ENCODE measurements at places on chromosomes 4 and X.

DNA sequence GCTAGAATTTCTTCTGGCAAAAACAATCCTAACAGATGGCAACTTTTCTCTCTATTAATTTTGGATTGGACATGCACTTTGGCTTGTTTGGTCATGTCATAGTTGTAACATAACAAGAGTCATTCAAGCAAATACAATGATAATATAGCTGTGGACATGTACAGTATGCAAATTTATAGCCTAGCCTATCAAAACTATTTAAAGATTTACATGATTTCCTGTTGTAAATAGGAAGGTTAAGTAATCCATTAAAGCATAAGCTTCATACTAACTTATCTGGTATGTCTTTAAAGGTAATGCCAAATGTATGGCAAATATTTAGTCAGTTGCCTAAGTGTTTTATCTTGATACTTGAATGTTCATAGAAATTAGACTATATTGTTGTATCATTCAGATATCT is 45.3 kb downstream of the RPA4 start:
- no peak for DNase-seq
- no peaks in the 10 kb centered on the region for H3K27me3 ChIP-seq
- H3K4me1 ChIP-seq = no peaks in the 10 kb centered on the region
- no peaks in the 10 kb centered on the region for H3K36me3 ChIP-seq
- no peak overlapping the region for H3K4me3 ChIP-seq

GRCh38 chr4:162836773-162837172 is 329.9 kb downstream of the NAF1 start:
- H3K27me3 ChIP-seq = no peaks in the 10 kb centered on the region
- DNase-seq = no peak
- no peak overlapping the region for H3K27ac ChIP-seq
- no peak overlapping the region for H3K4me3 ChIP-seq
- no peaks in the 10 kb centered on the region for H3K4me1 ChIP-seq

GRCh38 chr4:147078875-147079658 is 133.4 kb upstream of the TTC29 start:
- no peaks in the 10 kb centered on the region for H3K27me3 ChIP-seq
- H3K36me3 ChIP-seq = no peaks in the 10 kb centered on the region
- peak overlapping the region; percentile 22 for H3K4me3 ChIP-seq
- DNase-seq = no peak
- no peak overlapping the region for H3K27ac ChIP-seq

DNA sequence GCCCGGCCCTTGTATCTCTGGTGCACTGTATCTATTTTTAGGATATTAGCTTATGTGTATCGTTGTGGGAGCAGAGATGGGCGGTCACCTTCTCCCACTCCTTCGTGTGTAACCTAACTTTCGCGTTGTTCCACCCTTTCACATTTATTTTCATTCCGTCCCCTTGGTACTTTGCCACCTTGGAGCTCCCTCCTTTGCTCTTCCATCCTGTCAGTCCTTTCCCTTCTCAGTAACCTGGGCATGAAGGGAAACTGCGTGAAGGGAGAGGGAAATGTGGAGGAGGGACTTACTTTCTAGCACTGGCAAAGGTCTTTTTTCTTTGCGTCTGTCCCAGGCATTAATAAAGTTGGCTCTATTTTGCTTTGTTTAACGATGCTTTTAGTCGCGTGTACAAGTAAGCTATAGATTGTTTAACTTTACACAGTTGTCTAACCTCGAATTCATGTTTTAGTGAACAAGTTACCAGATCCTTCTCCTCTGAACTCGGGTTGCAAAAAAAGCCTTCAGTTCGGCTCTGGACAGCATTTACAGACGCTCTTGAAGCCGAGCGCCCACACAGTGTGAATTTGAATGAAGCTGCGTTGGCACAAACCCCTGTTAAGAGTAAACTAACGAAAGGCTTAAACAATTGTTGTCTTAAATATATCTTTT is 3.9 kb downstream of the PCDH10 start:
- peaks cover 75% of the 10 kb centered on the region for H3K27me3 ChIP-seq
- DNase-seq = no peak
- H3K4me3 ChIP-seq = no peak overlapping the region

- no peak overlapping the region for H3K4me3 ChIP-seq
- no peak for DNase-seq
- H3K27me3 ChIP-seq = no peaks in the 10 kb centered on the region
- no peaks in the 10 kb centered on the region for H3K36me3 ChIP-seq
- H3K4me1 ChIP-seq = peaks cover 13% of the 10 kb centered on the region
- H3K27ac ChIP-seq = no peak overlapping the region
Observed at GRCh38 chr4:52622564-52622963, 36.5 kb downstream of the USP46 start.

DNA sequence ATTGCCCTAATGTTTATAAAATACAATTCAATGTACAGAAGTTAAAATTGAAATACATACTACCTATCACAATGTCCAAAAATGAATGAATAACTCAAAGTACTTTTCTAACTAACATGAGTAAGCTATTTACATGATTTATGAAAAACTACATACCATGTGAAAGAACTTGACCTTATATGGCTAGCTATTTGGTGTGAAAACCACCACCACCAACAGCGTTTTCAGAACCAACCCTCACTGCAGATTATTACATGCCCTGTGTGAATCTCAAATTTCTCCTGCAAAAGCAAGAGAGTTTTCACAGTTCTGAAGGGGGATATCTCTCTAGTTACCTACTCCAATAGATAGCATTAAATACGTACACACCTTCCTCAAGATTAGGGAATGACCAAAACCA is 198.5 kb downstream of the SPATA18 start:
- H3K27me3 ChIP-seq = no peaks in the 10 kb centered on the region
- H3K4me3 ChIP-seq = no peak overlapping the region
- no peaks in the 10 kb centered on the region for H3K36me3 ChIP-seq
- DNase-seq = no peak

GRCh38 chr4:56215901-56216300 is 171.4 kb downstream of the AASDH start:
- no peak overlapping the region for H3K4me3 ChIP-seq
- H3K4me1 ChIP-seq = no peaks in the 10 kb centered on the region
- no peaks in the 10 kb centered on the region for H3K27me3 ChIP-seq

DNA sequence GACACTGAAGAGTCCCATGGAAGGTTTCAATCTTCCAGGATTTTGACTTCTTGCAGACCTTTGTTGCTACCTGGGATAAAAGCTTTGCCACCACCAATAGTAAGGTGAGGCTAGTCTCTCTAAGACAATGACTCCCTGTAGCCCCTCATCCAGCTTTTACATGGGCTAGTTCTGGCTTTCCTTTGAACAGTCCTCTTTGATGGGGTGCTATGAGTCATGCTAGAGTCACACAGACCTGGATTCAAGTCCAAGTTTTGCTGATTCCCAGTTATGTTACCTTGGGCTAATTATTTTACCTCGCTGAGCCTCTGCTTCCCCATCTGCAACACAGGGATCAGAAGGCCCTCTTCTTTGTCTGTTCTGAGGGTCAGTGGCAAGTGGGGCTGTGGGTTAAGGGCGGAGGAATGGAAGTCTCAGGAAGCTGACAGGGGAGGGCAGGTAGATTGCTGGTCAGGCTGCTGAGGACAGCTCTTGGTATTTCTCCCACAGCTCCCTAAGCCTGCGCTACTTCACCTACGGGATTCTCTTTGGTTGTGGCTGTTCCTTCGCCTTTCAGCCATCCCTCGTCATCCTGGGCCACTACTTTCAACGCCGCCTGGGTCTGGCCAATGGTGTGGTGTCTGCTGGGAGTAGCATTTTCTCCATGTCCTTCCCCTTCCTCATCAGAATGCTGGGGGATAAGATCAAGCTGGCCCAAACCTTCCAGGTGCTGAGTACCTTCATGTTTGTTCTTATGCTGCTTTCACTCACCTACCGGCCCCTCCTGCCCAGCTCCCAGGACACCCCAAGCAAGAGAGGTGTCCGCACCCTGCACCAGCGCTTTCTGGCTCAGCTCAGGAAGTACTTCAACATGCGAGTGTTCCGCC is 90.3 kb downstream of the RLIM start:
- no peaks in the 10 kb centered on the region for H3K36me3 ChIP-seq
- no peaks in the 10 kb centered on the region for H3K27me3 ChIP-seq
- H3K27ac ChIP-seq = no peak overlapping the region
- no peak for DNase-seq

- no peaks in the 10 kb centered on the region for H3K36me3 ChIP-seq
- H3K4me1 ChIP-seq = no peaks in the 10 kb centered on the region
- H3K4me3 ChIP-seq = no peak overlapping the region
- H3K27ac ChIP-seq = no peak overlapping the region
- no peak for DNase-seq
Observed at GRCh38 chr4:55762819-55763218, 56.8 kb upstream of the EXOC1L start.

DNA sequence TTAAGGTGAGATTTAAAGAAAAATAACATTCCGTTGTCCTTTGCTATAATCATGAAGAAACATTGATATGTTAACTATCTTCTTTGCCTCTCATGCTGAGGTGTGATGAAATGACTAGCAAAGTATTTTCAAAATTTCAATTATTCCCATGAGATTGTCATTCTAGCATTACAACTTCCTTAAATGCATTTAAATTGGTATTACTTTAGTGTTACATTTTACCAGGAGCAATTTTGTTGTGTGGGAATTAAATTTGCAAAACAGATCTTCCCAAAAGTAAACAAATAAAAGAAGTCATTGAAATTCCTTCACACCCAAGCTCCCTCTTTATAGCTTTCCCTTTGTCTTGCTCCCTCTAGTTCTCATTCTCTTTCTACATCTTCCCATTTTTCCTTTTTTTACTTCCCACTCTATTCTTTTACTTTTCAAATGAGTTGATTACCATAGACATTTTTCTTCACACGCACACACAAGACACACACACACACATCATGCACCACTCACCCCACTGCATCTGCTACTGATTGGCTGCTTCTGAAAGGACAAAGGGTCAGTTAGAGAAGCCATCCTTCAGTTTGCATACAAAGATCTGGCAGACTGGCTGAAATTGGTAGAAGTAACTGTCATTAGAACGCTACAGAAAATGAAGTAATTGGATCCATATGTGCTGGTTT is 10.0 kb upstream of the APELA start:
- no peaks in the 10 kb centered on the region for H3K27me3 ChIP-seq
- DNase-seq = no peak
- no peak overlapping the region for H3K4me3 ChIP-seq
- H3K27ac ChIP-seq = no peak overlapping the region
- no peaks in the 10 kb centered on the region for H3K36me3 ChIP-seq
- H3K4me1 ChIP-seq = no peaks in the 10 kb centered on the region

DNA sequence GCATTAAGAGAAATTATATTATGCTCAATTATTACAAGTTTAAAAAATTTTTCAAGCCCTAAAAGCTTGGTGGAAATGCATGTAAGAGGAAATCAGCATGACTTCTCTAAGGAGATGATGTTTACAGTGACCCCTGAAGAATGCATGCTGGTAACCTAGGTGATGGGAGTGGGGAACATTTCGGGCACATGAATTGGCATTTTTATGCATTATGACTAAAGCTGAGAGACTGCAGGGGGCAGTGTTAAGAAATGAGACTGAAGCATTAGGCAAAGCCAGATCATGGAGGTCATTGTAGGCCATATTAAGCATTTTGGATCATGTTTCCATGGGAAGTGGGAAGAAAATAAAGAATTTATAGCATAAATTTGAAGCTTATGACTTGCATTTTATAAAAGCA is 421.3 kb downstream of the FAT4 start:
- H3K36me3 ChIP-seq = no peaks in the 10 kb centered on the region
- no peaks in the 10 kb centered on the region for H3K4me1 ChIP-seq
- H3K27me3 ChIP-seq = no peaks in the 10 kb centered on the region
- no peak for DNase-seq

DNA sequence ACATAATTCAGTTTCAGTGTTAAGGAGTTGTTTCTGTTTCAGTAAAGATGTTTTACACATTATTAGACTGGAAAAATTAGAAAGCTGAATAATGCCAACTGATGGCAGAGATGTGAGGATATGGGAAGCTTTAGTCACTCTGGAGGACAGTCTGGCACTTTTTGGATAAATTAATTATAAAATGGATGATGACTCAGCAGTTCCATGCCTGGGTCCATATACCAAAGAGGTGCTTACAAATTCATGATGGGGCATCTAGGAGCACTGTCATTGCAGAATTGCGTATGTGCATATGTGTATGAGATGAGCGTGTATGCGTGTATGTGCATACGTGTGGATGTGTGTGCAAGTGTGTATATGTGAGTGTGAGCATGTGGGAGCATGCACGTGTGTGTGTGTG is 31.2 kb upstream of the ANKRD50 start:
- no peaks in the 10 kb centered on the region for H3K4me1 ChIP-seq
- no peak overlapping the region for H3K27ac ChIP-seq
- no peak overlapping the region for H3K4me3 ChIP-seq
- no peak for DNase-seq

GRCh38 chrX:24494647-24495075 is 29.6 kb downstream of the PDK3 start:
- H3K27me3 ChIP-seq = no peaks in the 10 kb centered on the region
- peak overlapping the region; percentile 4 for H3K27ac ChIP-seq
- H3K4me3 ChIP-seq = no peak overlapping the region
- DNase-seq = no peak
- H3K36me3 ChIP-seq = no peaks in the 10 kb centered on the region

GRCh38 chrX:71998836-71999509 is 88.3 kb downstream of the NHSL2 start:
- no peak overlapping the region for H3K4me3 ChIP-seq
- no peak overlapping the region for H3K27ac ChIP-seq
- no peaks in the 10 kb centered on the region for H3K36me3 ChIP-seq
- DNase-seq = no peak
- no peaks in the 10 kb centered on the region for H3K4me1 ChIP-seq
- no peaks in the 10 kb centered on the region for H3K27me3 ChIP-seq

DNA sequence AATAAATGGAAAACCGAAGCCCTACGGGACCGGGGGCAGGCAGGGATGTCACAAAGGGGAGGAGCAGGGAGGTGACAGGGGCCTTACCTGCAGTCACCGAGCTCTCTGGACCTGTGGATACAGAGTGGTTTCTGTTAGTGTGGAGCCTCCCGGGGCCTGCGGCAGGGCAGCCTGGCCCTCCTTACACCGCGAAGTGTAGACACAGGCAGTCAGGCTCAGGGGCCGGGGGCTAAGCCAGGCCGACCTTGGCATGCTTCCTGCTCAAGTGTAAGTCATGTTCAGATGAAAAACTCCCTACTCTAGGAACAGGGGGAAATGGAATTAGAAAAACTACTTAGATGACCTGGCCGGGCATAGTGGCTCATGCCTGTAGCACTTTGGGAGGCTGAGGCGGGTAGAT is 4.3 kb downstream of the FAM3A start:
- no peak overlapping the region for H3K27ac ChIP-seq
- H3K27me3 ChIP-seq = no peaks in the 10 kb centered on the region
- H3K4me3 ChIP-seq = no peak overlapping the region
- DNase-seq = no peak
- no peaks in the 10 kb centered on the region for H3K36me3 ChIP-seq

GRCh38 chr4:121154103-121154515 is 10.0 kb downstream of the TNIP3 start:
- H3K4me1 ChIP-seq = peaks cover 4% of the 10 kb centered on the region
- H3K36me3 ChIP-seq = no peaks in the 10 kb centered on the region
- H3K27me3 ChIP-seq = no peaks in the 10 kb centered on the region
- H3K27ac ChIP-seq = no peak overlapping the region
- H3K4me3 ChIP-seq = no peak overlapping the region
- no peak for DNase-seq
